ENCODE measurements at places on chromosomes 12 and 14.

- DNase-seq: peak; percentile 25
Observed at GRCh38 chr12:57498132-57498502, 10.2 kb downstream of the MARS1 start.

DNA sequence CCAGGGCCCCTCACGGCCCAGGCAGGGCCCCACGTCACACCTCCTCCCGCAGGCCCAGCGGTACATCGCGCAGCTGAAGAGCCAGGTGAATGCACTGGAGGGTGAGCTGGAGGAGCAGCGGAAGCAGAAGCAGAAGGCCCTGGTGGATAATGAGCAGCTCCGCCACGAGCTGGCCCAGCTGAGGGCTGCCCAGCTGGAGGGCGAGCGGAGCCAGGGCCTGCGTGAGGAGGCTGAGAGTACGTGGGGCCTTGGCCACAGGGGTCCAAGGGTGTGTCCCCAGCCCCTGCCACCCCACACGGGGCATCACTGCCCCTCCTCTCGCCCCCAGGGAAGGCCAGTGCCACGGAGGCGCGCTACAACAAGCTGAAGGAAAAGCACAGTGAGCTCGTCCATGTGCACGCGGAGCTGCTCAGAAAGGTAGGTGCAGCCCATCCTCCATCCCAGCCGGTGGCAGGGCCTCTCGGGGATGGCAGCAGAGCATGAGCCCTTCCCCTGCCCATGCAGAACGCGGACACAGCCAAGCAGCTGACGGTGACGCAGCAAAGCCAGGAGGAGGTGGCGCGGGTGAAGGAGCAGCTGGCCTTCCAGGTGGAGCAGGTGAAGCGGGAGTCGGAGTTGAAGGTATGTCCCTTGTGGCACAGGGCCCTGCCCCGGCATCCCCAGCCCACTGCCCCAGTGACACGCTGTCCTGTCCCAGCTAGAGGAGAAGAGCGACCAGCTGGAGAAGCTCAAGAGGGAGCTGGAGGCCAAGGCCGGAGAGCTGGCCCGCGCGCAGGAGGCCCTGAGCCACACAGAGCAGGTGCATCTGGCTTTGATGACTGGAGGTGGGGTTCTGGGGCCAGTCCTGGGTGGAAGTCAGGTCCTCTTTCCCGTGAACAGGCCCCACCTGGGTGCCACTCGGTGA is 20.9 kb downstream of the HIP1R start:
- no peak for DNase-seq

GRCh38 chr12:25557830-25558436 is 4.8 kb upstream of the LMNTD1 start:
- DNase-seq: no peak

- no peak for DNase-seq
Observed at GRCh38 chr14:99602054-99602787, 1.8 kb downstream of the CCDC85C start.

GRCh38 chr12:56014205-56014604 is 6.6 kb upstream of the IKZF4 start:
- no peak for DNase-seq

DNA sequence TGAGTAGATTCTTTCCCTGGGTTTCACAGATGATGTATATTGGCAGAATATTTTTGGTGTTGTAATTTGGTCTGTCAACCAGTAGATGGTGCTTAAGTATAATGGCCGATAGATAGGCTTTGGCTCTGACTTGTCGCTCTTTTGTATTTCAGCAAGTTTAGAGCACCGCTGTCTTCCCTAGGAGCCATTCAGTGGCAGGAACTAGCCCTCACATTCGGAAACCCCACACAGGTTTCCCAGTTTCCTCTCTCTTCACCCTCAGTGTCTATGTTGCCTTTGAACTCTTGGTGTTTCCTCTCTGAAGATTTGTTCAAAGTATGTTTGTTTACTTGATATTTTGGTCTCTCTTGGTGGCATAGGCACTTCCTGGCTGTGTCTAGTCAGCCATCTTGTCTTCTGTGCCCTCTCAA is 102.2 kb downstream of the GPHN start:
- DNase-seq: no peak

- no peak for DNase-seq
Observed at GRCh38 chr12:113291586-113291985, 43.3 kb downstream of the SLC8B1 start.

DNA sequence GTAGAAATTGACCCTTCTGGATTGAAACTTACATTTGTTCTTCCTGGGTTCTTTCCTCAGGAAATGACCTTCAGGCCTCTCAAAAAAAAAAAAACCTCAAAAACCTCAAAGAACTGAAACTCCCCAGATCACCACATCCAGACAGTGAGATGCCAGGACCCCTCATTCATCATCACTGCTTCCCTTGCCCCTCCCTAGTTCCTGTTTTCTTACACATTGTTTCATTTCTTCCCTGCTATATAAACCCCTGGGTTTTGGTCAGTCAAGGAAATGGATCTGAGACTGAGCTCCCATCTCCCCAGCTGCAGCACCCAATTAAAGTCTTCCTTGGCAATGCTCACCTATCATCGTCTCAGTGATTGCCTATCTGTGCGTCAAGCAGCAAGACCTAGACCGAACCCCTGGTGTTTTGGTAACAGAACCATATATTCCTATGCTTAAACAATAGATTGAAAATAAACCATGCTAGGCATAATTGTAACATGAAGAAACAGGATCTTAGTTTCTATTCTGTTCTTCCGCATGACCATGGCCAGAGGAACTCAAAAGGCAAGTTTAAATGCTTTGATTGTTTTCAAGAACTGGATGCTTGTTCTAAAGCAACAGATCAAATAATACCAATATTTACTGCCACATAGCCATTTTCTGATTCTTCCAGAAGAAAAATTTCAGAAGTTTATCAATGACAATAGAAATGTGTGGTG is 108.0 kb upstream of the MAX start:
- no peak for DNase-seq

GRCh38 chr12:120928864-120929652 is 24.9 kb upstream of the SPPL3 start:
- no peak for DNase-seq

DNA sequence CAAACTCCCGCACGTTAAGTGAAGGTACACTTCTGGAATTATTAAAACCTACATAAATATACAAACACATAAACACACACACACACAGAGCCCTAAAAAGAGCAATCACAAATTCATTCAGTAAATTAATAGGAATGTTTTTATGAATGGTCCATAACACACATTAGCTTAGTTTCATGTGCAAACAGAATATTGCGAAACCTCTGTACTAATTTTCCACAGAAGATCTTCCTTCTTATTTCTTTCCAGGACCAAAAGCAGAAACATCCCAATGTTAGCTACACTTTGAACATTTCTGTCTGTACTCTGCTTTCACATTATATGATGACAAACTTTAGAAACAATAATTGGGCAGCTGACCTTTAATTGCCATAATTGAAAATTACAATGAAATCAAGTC is 101.6 kb downstream of the SOX5 start:
- no peak for DNase-seq

DNA sequence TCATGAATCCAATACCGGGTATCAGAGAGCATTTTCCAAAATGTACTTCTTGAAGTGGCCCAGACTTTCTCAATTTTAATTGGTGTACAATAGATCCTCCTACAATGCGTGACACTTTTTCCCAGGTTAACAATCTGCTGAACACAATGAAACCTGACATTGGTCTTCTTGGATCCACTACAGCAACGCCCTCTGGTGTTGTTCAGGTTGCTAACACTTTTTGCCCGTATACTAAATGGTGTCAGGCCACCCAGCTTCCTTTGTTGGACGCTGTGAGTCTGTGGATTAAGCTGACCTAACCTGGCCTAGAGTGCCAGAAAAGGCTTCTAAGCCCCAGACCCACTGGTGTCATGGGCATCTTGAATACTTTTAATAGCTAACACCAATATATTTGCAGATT is 89.2 kb downstream of the KCNK10 start:
- DNase-seq: no peak

DNA sequence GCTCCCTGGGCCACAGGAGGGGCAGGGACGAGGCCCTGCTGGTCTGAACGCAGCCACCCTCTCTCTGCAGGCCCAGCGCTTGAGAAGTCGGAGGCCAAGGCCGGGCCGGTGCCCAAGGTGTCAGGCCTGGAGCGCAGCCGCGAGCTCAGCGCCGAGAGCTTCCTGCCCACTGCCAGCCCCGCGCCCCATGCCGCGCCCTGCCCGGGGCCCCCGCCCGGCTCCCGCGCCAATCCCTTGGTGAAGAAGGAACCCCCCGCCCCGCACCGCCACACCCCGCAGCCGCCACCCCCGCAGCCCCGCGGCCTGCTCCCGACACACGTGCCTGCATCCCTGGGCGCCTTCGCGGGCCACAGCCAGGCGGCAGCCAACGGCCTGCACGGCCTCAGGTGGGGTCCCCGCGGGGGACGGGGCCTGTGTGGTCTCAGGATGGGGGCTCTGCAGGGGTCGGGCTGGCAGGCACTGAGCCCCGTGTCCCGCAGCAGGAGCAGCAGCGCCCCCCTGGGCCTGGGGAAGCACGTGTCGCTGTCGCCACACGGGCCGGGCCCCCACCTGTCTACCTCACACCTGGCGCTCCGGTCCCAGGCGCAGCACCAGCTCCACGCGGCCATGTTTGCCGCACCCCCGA is 40.4 kb downstream of the LRCOL1 start:
- no peak for DNase-seq

DNA sequence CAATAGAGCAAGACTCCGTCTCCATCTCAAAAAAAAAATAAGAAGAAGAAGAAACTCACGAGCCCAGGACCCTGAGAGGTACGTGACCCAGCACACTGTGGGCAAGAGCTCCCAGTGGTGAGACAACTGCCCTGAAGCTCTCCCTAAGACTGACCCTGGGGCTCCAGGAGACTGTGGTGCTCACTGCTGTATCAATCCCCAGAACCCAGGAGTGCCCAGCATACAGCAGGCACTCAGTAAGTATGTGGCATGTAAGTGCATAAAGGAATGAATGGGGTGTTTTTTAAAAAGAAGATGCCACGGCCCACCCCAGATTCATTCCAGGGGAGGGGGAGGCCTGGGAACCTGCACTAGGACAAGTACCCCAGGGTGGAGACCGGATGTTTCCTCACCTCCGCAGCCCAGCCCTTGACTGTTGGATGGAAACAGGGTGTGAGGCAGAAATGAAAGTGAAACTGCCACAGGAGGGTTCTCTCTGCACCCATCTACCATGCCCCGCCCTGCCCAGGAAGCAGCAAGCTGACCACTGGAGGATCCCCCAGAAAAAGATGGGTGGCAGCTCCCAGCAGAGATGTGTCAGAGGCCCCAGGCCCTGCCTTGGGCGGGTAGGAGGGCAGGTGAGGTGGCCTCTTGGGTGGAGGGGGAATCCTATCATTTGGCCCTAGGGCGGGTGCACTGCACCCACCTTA is 12.2 kb downstream of the ITPK1 start:
- DNase-seq: no peak

- DNase-seq: no peak
Observed at GRCh38 chr14:26702721-26703230, 104.9 kb upstream of the NOVA1 start.

DNA sequence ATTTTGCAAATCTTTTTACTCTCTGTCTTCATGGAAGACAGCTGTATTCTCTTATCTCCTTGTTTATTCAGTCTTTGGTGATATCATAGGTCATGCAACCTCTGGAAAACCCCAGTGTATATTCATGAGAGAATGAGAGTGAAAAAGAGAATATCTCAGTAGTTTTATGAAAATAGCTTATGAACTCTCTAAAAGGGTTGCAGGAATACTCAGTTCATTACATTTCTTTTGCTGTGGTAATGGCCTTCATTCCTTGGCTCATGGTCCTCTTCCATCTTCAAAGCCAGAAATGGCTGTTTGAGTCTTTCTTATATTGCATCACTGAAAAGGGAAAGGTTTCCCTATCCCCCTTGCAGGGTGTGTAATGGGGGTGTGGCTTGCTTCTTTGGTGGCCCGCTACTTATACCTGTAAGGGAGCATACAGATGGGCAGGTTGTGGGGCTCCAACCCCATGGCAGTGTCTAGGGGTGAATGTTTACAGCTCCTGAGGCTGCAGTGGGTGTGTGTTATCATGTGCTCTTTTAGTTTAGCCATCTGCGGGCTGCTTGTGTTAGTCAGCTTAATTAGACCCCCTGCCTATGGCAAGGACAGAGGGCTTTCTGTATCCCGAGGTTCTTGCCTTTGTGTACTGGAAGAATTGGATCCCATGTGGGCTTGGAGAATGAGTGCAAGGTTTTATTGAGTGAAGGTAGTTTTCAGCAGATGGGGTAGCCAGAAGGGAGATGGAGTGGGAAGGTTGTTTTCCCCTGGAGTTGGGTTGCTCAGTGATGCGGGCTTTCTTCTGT is 150.2 kb downstream of the CCDC91 start:
- DNase-seq: no peak

DNA sequence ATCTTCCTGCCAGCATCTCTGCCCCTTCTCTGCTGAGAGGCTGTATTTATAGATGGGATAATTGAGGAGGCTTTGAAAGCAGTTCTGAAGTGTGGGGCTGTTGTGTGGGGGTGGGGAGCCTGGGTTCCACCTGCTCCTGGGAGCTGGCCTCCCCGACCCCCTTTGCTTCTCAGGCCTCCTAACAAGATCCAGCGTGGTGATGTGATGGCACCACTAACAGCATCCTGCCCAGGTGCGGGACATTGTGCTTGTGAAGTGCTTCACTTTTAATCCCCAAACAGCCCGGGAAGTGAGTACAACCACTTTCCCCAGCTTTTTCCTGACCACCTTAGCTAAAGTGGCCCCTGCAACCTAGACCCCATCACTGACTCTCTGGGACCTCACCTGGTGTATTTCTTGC is 95.1 kb upstream of the NRXN3 start:
- no peak for DNase-seq

DNA sequence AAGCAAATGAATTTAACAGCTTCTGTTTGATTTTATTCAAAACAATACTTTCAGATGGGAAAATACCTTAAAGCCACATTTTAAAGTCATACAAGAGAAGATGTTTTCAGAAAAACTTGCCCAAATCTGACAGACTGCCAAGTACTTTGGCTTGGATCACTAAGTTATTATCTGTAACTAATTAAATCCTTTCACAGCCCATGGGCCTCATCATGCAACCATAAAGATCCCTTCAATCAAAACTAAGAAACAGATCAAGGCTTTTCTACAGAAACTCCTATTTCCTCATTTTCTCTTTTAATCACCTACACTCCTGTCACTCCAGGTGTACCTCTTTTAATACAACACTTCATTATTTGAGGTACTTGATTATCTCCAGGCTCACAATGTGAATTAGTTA is 28.1 kb downstream of the BLTP3B start:
- DNase-seq: no peak
